Activated CD8-positive, alpha-beta memory T cell treated with anti-CD3 and anti-CD28 coated beads for 48 hours (primary cell): ENCODE measurements at places on chromosomes 12 and 14.

DNA sequence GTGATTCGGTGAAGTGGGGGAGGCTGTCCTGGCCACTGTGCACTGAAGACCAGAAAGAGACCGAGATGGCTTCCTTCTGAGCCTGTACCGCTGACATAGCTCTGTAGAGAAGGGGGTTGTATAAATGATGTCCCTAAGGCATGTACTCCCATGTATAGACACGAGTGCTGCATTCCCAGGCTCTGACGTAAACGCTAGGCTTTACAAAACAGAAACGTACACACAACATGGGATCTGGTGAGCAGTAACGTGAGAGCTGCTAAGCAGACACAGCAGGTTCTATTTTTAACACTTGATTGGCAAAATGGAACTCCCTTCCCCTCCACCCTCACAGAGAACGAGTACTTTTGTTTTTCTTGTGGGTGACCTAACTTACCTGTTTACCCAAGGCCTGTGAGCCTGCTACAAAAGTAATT is 35.9 kb downstream of the ACADS start:
- no peak for DNase-seq

GRCh38 chr14:94374116-94374515 is 14.3 kb downstream of the SERPINA1 start:
- no peak for DNase-seq

DNA sequence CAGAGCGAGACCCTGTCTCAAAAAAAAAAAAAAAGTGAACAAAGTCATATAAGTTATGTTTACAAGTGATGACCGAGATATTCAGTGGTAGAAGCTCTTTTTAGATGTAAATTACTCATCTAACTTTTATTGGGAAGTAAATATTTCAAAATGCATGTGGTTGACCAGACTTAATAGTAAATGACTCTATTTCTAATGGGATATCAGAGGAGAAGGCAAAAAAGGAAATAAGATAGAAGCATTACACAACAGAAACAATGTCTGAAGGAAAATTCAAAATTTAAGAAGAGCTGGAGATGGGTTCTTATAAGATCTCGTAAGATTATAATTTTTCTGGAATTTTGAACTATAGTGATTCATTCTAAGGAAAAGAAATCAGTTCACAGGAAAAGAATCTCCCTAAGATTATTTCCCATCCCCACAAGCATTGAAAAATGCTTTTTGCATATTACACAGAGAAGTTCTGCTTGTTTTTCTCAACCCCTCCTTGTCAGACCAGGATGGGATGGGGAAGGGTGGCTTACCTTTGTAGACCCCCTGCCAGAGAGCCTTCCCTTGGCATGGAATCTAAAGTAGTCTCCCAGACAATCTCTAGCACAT is 63.1 kb upstream of the STK38L start:
- no peak for DNase-seq

- no peak for DNase-seq
These were observed 663.8 kb upstream of the FOXG1 start for GRCh38 chr14:28102814-28103213.

DNA sequence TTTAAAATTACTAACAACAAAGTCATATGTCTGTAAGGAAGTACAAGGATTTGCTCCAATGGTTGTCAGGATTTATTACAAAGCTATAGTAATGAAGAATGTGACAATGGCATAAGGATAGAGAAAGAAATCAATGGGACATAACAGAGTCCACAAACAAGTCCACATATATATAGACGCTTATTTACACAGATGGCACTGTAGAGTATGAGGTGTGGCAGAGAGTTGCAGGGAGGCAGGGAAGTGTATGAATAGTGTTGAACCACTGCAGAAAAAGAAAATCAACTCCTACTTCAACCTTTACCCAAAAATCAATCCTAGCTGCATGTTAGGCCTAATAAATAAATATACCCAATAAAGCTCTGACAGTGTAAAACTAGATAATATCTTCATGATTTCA is 21.3 kb downstream of the SOS2 start:
- DNase-seq: no peak
